ENCODE measurements at places on chromosomes 5 and 9.

- DNase-seq = no peak
These were observed 38.6 kb downstream of the RALGPS1 start for GRCh38 chr9:126953041-126953809.

DNA sequence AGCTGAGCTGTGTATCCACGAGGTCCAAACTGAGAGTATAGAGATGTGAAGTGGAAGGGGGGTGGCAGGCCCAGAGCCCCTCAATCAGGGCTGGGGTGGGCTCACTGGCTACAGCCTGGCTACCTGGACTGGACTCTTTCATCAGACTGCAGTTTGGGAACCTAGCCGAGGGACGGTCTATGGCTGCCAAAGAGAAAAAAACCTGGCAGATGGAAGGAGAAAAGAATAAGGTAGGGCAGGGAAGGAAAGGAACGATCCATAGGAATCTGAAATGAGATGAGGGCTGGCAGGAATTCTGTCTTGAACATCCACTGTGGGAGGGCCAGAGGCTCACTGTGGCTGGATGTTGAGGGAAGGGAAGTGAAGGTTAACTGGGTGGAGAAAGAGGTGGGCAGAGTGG lies 224.4 kb upstream of the PANK3 start:
- no peak for DNase-seq

DNA sequence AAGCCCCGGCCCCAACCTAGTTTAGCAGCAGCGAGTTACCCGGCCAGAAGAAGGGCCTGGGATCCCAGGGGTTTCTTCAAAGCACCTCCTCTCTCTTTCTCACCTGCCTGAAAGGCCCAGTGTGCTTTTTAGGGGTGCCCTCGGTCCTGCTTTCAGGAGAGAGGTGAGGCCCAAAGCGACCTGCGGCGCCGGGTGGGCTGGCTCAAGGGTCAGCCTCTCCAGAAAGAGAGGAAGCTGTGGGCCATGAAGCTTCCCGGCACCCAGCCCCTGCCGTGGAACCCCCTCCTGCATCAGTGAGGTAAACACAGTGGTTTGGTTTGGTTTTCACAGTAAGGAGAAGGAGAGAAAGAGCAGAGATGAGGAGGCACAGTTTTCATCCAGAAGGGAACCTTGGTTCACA lies 4.3 kb downstream of the FOXB2 start:
- no peak for DNase-seq

GRCh38 chr9:89548071-89548638 lies 50.2 kb upstream of the SEMA4D start:
- no peak for DNase-seq

GRCh38 chr9:16624744-16625117 lies 245.7 kb downstream of the BNC2 start:
- DNase-seq = no peak

DNA sequence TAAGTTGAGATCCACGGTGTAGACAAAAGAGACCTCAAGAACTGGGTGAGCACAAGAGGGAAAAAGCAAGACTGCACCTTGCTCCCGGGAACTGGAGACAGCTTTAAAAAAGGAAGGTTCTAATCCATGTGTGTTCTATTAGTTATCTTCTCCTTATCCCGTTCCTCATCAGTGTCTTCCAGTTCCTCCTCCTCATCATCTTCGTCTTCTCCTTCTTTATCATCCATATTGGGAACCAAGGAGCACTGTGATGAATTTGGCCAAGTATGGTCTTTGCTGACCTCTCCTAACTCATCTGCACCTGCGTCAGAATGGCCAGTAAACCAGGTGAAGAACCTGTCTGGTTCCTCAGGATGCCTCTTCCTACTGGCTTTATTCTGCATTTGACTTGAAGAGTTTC lies 22.1 kb downstream of the EHMT1 start:
- DNase-seq = no peak

GRCh38 chr9:136206602-136207275 lies 1.8 kb upstream of the LHX3 start:
- DNase-seq = no peak

GRCh38 chr5:114238771-114239313 lies 123.0 kb upstream of the KCNN2 start:
- DNase-seq = no peak

GRCh38 chr5:149387982-149388381 lies 8.9 kb upstream of the IL17B start:
- no peak for DNase-seq

DNA sequence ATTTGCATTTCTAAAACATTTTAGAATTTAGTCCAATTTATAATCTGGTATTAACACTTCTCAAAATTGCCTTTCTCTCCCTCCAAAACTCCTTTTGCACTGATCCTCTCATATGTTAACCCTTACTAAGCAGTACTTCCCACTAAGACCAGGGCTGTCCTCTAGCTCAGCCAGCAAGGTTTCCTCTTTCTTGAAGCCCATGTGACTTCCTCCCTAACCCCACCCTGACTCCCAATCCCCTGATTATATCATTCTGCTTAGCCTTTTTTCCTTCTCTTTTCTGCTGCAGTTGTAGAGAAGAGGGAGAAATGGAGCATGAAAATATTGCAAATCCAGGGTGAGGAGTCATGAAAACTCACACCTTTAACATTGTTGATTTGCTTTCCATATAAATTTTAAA lies 241.7 kb downstream of the MCTP1 start:
- no peak for DNase-seq

DNA sequence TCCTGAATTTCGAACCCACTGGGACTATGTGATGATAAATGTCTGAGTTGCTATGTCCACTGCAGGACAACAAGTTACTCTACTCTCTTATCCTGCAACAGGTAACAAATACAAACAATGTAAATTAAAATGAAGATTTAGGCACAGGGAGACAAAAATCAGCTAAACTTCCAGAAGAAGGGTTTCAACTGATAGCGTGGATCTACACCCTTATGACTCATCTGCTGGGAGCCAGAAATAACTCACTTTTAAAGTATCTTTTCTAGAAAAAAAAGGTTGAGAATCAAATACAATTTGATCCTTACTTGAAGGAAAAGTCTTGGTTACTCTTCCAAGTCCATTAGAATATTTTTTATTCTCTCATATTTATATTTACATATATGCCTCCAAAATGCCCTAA lies 21.4 kb downstream of the PJA2 start:
- no peak for DNase-seq

DNA sequence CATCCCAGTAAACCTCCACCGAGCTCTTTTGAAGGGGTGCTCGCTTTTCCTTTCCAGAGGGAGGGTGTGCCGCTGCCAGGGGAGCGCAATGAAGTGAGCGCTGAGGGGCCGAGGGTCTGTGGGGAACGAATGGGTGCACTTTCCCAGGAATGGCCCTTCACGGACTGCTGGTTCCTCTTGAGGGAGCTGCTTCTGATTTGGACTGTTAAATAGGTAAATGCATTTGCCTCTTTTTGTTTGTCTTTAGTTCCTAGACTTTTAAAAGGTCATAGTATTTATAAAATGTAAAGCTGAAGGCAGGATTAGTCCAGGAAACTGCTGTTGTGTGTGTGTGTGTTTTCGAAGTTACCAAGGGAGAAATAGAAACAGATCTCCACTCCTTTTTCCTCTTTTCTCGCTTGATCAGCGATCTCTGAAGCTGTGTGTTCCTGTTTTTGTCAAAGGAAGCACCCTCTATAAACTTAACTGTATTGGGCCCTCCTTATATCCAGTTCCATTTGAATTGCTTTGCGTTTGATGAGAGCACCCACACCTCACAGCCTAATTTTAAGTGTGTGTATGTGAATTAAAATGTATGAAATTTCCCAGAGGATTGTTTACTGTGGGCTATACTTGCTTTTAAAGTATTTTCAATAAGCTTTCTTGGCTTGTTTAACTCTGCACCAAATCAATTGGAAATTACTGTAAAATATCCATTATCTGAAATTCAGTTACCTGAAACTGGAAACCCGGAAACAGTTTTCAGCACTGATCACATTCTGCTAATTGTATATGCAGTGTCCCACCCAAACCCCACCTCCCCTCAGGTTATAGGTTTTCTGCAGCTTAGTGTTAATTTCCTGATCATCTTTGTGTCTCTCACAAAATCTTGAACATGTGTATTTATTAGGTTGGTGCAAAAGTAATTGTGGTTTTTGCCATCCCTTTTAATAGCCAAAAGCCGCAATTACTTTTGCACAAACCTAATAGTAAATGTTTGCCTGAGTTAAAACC lies 966 bp downstream of the SNX2 start:
- DNase-seq = no peak

DNA sequence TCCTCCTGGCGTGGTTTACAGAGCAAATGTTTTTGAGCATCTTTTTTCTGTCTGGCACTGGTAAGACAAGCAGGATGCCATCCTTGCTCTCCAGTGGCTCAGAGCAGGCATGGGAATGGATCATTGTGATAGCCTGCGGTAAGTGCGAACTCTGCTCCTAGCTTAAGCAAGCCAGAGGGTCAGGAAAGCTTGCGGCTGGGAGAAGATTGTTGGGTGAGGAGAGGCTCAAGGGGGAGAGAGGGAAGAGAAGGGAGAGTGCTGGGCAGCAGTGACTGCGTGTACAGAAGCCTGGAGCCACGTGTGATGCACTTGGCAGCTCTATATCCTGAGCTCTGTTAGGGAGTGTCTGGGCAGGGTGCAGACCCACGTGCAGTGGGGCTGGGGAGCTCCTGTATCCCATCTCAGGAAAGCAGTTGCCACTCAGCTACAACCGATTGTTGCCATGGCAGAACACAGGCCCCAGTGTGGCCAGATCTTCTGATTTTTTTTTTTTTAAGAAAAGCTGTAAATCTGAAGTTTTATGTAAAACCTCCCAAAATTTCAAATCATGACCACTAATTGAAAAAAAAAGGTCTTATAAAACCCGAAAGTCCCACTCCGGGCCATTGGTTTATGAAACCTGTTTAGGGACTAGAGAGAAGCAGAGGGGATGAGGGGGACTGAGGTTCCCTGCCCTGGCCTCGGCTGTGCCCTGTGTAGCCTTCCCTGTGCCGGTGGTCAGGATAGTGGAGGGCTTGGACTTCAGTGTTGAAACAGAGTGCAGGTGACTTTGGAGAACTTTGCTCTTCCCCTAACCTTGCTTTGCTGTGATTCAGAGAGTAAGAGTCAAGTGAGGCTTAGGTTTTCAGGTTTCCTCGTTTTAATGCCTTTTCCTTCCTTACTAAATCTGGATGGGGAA lies 67.3 kb downstream of the ZNF618 start:
- no peak for DNase-seq

- no peak for DNase-seq
These were observed 517.3 kb upstream of the RORB start for GRCh38 chr9:73979894-73980264.

GRCh38 chr9:101727612-101728524 lies 10.6 kb downstream of the GRIN3A start:
- no peak for DNase-seq

DNA sequence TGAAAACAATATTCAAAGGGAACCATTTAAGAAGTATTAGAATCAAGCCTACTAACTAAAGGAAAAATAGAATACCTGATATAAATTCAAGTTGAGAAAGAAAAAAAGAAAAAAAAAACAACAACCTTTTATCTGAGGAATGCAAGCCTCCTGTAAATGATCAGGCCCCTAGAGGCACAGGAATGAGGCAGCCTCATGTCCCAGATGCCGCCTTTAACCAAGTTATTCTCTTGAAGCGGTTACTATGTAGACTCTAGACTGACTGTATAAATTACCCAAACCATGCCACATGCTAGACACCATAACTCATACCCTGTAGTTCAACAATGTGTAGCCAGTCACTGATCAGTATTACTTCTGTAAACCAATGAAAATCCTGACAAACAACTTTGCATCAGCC lies 929.6 kb downstream of the TAF11L14 start:
- DNase-seq = no peak

DNA sequence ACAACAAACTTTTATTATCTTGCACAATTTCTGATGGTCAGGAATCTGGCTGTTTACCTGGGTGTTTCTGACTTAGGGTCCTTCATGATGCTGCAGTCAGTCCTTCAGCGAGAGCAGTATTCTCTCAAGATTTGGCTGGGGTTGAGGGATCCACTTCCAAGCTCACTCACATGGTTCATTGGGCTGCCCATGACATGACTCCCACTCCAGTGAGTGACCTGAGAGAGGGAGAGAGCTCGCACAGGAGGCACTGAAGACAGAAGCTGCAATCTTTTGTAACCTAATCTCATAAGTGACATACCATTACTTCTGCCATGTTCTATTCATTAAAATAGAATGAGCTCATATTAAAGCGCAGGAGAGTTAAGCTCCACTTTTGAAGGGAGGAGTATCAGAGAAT lies 212.6 kb downstream of the SPATA31D1 start:
- no peak for DNase-seq

DNA sequence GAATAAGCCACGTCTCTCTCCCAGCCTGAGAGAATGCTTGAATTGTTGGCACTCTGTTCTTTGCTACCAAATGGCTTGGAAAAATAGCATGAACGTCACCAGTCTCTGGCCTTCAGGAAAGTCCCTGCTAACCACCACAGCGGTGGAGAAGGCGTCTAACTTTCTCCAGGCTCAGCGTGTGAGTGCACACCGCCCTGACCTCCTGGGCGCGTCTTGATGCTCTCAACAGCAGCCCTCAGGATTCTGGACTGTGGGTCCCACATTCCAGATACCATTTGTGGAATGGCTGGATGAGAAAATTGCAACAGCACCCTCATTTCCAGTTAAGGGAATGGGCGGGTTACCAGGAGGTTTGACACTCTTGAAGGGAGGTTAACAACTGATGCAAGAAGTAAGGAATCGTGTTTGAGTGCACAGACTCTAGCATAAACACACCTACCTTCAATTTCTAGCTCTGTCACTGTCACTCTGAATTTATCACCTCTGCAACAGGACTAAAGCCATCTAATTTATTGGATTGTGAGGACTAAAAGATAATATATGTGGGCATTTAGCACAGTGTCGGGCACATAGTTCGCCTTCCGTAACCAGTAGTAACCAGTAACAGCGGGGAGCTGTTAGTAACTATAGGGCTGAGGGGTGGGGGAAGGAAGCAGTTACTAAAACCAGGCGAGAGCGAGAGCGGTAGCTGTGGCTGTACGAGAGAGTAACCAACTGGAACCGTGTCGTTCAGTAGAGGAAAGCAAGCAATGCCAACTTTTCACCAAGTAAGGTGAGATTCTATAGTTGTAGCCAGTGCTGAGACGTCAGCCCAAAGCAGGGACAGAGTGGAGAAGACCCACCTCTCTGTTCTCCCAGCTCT lies 807 bp upstream of the PLGRKT start:
- DNase-seq = no peak

- DNase-seq = no peak
These were observed 12.4 kb downstream of the PTGS1 start for GRCh38 chr9:122382901-122383850.

DNA sequence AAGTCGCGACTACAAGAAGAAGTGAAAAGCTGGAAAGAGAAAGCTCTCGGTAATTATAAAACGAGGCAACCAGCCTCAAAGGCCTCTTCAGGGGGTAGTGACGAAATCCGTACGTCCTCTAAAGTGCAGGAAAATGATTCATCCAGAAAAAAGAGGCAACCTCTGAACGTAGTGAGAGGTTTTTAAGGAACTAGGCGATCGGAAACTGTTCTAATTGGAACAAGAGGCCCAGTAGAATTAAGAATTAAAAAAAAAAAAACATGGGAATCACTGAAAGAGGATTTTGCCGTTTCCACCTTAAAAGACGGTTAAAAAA lies 1.0 kb downstream of the CSNK1A1 start:
- no peak for DNase-seq

- DNase-seq = no peak
These were observed 6.1 kb downstream of the ANXA2R start for GRCh38 chr5:43033841-43034590.
